ENCODE measurements at places on chromosomes 1 and 21.
A peak's percentile ranks its signal among the peaks of the same experiment; 100 is the strongest.

GRCh38 chr1:54456921-54457529 lies 50.8 kb upstream of the SSBP3 start:
- no peak for DNase-seq

DNA sequence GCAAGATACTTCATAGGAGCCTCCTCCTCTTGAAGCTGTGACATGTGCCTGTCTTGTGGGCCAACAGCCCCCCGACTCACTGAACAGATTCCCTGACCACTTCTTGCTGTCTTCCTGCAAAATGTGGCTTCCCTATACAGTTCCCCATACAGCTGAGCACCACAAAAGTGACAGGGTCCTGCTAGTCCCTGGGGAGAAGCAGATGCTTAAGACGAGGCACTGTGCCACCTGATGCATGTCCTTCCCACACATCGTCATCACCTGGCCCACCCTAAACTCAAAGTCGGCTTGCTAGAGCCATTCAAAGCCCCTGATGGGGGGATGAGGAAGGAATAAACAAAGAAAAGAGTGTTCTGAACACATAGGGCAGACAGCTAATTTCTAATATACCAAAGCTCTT lies 29.2 kb upstream of the ETV3 start:
- DNase-seq: no peak

DNA sequence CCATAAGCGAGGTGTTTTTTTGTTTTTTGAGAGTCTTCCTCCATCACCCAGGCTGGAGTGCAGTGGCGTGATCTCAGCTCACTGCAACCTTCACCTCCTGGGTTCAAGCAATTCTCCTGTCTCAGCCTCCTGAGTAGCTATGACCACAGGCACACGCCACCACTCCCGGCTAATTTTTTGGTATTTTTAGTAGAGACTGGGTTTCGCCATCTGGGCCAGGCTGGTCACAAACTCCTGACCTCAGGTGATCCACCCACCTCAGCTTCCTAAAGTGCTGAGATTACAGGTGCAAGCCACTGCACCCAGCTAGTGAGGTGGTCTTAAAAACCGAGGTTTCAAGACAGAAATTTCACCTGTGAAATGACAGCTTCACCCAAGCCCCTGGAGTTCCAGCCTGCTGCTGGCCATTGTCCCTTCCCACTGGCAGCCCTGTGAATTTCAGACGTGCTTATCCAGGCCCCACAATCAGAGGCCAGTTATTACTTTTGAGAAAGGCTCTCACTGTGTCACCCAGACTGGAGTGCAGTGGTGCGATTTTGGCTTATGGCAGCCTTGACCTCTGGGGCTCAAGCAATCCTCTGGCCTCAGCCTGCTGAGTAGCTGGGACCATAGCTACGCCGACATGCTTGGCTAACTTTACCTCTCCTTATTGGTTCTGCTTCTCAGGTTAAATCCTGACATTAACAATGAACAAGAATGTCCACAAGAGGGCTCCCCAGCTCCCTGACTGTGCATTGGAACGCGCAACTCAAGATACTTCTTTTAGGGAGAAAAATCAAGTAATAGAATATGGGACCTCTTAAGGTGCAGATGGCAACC lies 19.4 kb downstream of the ENO1 start:
- DNase-seq: no peak

DNA sequence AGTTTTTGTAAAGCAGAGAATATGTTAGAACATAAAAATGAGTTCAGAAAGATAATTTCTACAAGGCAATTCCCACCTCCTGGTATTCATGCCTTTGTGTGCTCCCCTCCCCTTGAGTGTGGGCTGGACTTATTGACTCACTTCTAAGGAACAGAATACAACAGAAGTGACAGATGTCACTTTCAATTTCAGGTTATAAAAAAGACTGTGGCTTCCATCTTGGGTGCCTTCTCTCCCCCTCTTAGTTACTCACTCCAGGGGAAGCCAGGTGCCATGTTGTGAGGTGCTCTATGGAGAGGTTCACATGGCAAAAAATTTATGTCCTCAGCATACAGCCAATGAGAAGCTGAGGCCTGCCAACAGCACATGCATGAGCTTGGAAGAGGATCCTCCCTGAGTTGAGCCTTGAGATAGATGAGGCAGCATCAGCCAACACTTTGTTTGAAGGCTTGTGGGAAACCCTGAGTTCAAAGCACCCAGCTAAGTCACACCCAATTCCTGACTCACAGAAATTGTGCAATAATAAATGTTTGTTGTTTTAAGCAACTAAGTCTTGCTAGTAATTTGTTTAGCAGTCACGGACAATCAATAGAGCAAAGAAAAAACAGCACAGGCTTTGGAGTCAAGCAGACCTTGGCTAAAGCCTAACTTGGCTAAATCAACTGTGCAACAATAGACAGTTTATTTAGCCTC lies 73.5 kb upstream of the NGF start:
- no peak for DNase-seq

GRCh38 chr1:15110128-15110866 lies 43.2 kb upstream of the TMEM51 start:
- no peak for DNase-seq

GRCh38 chr1:160924791-160925651 lies 29.6 kb downstream of the ITLN2 start:
- no peak for DNase-seq

DNA sequence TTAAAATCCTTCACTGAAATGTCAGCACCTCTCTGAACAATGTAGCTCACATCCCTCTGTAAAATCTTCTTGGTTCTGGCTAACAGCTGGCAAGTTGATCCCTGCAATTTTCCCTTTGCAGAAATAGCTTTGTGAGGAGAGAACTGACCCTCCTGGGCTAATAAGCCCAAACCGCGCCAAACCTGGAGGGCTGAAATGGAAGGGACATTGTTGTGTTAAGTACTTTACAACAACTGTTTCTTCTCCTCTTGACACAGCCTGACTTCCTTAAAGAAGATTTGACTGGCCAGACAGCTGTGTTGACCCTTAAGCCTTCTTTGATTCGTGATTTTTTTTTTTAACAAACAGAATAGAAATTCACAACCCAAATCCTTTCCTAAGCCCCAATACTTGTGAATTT lies 5.7 kb downstream of the LMX1A start:
- no peak for DNase-seq

- peak; percentile 81 for DNase-seq
Observed at GRCh38 chr1:39026051-39026865, at the start of gene NDUFS5. NDUFS5 (plus strand) TSS chr1:39026350; CDS start chr1:39028725, 2,375 bp downstream.

GRCh38 chr1:232273011-232273410 lies 356.9 kb downstream of the SIPA1L2 start:
- DNase-seq: no peak

DNA sequence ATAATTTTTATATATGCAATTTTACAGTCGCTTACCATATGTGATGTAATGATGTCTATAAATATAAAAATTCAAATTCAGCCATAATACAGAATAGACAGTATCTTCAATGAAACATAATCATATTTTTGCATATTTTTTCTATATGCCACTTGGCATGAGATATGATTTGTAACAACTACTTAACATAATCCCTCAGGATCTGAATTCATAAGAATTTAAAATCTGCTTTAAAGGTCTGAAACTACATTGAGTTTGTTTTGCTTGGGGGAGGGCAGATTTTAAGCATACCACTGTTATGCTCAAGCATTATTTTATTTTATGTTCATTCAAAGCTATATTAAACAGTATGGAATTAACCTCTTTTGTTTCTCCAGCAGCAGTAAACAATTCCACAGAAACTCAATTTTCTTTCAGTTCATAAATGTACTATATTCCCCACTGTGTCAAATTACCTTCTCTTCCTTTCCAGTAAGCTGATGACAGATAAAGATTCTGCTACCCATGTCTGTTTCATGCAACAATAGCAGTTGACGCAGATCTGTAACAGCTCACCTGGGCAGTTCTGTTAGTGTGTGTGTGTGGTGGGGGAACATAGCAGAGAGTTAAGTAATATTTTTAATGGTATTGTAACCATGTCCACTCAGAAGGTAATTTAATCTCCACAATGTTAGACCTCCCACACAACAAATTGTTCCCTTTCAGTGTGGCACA lies 224.8 kb downstream of the NTNG1 start:
- peak; percentile 39 for DNase-seq

GRCh38 chr1:30291526-30291925 lies 431.9 kb downstream of the MATN1 start:
- DNase-seq: no peak

DNA sequence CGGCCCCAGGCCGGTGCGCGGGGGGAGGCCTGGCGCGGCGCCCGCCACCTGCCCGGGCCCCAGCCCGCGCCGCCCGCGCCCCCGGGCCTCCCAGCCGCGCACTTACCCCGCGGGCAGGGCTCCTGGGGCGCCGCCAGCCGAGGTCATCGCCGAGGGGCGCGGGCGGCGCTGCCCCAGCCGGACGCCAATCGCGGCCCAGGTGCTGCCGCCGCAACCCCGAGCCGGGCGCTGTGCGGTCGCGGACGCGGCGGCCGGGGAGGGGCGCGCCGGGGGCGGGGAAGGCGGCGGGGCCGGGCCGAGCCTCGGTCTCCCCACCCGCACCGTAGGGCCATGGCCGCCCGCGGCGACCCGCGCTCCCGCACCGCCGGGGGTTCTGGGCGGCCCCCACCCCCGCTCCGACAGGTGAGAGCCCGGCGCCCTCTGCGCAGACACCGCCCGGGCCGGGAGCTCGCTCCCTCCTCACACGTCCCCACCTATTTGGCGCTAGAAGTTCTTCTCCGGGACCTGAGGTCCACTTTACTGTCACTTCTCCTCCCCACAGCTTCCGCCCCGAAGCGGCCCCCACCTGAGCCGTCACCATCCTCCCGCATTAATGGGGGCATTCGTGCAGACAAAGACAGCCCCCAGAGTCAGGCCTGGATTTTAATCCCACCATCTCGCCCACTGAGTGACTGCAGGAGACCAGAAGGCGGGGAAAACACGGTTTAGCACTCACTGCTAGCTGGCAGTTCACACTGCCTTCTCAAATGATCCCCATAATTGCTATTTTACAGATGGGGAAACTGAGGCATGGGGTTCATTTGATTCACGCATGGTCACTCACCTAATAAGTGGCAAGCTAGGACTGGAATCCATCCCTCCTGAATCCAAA lies at the start of gene TTC39A:
TTC39A (minus strand) TSS at position 232 of the 871 bp plus-strand sequence; CDS start at position 147, 85 bp downstream.
- no peak for DNase-seq

DNA sequence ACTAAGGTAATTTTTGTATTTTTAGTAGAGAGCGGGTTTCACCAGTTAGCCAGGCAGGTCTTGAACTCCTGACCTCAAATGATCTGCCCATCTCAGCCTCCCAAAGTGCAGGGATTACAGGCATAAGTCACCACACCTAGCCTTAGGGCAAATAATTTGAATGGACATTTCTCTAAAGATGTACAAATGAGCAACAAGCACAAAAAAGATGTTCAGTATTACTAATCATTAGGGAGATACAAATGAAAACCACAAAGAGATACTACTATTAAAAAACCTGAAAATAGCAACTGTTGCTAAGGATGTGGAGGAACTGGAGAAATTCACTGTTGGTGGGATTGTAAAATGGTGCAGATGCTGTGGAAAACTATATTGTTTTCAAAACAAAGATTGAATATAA lies 79.1 kb downstream of the GABPA start:
- DNase-seq: no peak

DNA sequence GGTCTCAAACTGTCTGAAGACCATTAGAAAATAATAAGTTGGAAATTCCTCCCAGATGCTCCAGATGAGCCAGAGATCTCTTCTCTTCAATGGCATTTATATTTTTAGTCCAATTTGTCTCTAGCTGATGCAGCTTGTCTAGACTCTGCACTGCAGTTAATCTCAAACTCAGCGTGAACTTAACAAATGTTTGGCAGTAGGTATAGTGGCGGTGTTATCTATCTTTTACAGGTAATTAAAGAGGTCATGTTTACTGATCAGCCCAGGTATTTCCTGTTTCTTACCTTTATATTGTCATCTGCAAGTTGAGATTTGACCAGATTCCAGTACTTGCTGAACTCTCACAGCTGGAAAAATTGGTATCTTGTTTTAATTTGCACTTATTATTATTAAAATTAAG lies 1024.5 kb upstream of the ADGRL2 start:
- no peak for DNase-seq

DNA sequence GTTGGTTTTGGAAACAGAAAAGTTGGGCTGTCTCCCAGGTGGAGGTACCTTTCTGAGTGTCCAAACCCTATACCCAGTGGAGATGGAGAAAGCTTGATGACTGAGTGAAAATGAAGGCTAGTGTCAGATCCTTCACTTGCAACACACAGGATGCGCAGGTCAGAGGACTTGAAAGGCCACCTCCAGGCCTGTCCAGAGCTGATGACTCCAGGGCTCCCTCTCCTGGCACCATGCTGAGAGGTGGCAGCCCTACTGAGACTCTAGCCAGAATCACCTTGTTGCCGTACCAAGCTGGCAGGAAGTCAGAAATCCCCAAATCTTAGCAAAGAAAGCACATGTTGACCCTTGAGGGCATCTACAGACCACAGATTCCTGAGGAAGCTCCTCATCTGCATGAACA lies 16.4 kb downstream of the KNCN start:
- no peak for DNase-seq

GRCh38 chr1:88149686-88150085 lies 534.4 kb upstream of the PKN2 start:
- no peak for DNase-seq

DNA sequence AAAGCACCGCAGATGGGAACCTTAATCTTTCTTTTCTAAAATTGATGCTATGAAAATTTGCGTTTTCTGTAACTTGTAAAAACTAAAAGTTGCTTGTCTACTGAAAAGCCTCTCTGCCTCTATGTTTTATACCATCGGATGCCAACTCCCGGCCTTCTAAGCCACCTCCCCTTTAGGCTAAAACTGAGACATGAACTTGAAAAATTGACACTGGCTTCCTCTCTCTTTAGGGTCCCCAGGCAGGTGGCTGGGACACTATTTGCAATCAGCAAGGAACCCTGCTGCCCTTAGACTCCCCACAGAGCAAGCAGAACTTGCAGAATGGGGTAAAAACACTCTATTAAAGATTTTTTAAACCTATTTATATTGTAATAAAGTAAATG lies 151.1 kb upstream of the CAMK1G start:
- DNase-seq: no peak

DNA sequence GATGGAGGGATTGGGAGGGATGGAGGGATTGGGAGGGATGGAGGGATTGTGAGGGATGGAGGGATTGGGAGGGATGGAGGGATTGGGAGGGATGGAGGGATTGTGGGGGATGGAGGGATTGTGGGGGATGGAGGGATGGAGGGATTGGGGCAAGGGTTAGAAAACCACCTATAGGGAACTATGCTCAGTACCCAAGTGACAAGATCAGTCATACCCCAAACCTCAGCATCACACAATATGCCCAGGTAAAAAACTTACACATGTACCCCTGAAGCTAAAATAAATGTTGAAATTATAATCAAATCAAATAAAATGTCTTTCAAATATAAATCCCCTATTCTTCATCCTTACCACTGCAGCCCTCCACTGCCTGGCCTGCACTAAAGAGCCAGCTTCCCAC lies 72.8 kb upstream of the HNRNPU start:
- no peak for DNase-seq

Data from NCI-H2081 treated with DMSO at 0.1 percent for 48 hours (cell line).